ENCODE measurements at places on chromosomes 7 and 10.
A peak's percentile ranks its signal among the peaks of the same experiment; 100 is the strongest.

GRCh38 chr10:46520941-46521340, 35.5 kb downstream of the GPRIN2 start:
- DNase-seq, result peak; percentile 17

- peak; percentile 48 for DNase-seq
Measured at GRCh38 chr10:101780818-101781654, 2.2 kb downstream of the NPM3 start.

GRCh38 chr10:100065084-100065660, 16.5 kb downstream of the CPN1 start:
- no peak for DNase-seq

GRCh38 chr10:78706726-78707540, 361.8 kb upstream of the ZMIZ1 start:
- DNase-seq, result no peak

- no peak for DNase-seq
Measured at GRCh38 chr10:25954851-25955250, 20.8 kb downstream of the MYO3A start.

GRCh38 chr7:146554556-146554955, 438.0 kb downstream of the CNTNAP2 start:
- no peak for DNase-seq

DNA sequence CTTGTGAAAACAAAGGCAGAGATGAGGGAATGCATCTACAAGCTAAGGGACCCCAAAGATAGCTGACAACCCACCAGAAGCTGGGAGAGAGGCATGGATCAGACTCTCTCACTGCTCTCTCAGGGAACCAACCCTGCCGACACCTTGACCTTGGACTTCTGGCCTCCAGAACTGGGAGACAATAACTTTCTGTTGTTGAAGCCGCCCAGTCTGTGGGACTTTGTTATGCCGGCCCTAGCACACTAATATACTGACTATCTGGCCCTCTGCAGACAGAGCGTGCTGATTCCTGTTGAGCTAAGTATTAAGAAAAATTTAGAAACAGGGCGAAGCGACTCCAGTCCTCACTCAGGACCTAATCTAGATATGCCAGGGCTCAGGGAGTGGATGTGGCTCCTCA, 144.3 kb upstream of the TCF7L2 start:
- no peak for DNase-seq

DNA sequence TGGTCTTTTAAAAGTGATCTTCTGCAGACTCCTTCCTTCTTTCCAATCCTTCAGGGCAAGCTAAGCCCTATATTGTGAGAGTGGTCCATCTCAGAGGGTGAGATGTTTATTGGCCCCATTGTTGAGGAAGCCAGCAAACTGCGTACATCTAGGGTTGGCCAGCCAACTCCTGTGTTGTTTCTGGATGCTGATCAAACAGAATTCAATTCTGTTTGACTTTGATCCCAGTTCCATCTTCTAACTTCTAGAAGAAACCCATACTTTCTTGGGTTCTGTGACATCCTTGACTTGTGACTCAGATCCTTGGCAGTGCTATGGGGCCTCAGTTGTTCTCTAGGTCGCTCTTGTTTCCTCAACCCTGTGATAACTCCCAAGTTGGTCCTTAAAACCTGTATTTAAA, 116.2 kb downstream of the LSMEM1 start:
- no peak for DNase-seq

DNA sequence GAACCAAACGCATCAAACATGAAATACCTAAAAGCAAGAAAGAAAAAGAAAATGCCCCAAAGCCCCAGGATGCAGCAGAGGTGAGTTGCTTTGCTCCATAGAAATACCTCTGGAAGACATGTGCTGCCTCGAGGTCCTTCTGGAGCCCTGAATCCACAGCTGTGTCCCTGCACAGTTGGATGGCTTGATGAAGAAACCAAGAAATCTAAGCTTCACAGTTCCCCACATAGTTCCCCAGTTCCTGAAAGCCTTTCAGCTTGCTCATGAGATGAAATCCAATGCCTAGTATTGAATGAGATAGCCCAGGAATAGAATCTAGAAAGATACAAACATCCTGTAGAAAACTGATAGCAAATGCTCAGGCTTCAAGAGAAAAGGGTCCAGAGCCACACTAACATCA, 182.8 kb downstream of the RTKN2 start:
- DNase-seq, result no peak

DNA sequence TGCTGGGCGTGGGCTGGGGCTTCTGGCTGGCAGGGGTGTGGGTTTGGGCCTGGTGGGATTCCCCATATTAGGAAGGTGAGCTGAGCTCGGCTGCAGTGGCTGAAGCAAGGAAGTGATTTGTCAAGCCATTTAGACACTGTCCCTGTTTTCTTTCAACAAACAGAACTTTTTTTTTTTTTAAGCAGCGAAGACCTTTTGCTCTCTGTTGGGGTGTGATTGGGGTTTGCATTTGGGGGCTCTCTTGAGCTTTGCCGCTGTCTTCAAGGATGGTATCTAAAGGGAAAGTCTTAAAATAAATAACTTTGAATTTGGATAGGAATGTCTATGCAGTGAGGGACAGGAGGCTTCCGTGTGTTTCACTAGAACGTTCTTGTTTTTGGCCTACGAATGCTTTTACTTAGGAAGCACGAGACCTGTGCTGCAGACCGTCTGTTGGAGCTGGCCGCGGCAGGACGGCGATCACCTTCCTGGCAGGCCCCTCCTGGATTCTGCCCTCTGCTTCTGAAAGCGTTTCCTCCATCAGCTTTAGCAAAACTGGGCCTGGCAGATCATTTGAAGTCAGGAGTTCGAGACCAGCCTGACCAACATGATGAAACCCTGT, 43.9 kb downstream of the FOXK1 start:
- no peak for DNase-seq

- no peak for DNase-seq
Measured at GRCh38 chr10:110756876-110757275, 112.7 kb downstream of the RBM20 start.

GRCh38 chr7:150434240-150434639, 16.2 kb upstream of the GIMAP8 start:
- no peak for DNase-seq

GRCh38 chr7:155862123-155862892, 50.0 kb upstream of the SHH start:
- DNase-seq, result no peak

GRCh38 chr7:46174196-46174580, 253.1 kb upstream of the IGFBP3 start:
- no peak for DNase-seq

DNA sequence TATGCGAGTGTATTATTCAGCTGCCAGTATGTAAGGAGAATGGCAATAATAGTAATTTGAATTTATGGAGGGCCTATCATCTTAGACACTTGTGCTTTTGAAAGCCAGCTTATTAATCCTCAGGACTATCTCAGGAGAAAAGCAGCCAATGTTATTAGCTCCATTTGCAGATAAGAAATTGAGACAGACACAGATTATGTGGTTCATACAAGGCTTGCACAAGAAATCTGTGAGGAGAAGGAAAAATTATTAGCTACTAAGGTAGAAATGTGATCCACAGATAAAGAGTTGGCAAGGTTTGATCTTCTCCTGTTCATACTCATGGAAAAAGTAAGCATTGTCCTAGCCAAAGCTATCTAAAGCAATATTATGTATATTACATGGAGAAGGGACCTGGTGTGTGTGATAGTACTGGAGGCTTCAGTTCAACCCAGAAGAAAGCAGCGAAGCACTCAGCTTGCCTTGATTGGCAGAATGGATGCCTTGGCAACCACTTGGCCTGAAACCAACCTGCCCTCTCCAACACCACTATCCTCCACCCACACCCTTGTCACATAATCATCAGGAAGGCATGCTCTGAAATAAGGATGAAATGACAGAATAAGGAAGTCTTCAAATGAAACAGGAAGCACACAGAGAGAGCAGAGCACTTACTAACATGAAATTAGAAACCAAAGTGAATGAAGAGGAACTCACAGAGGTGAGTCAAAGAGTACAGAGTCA, 18.0 kb downstream of the MACC1 start:
- DNase-seq, result peak; percentile 28

DNA sequence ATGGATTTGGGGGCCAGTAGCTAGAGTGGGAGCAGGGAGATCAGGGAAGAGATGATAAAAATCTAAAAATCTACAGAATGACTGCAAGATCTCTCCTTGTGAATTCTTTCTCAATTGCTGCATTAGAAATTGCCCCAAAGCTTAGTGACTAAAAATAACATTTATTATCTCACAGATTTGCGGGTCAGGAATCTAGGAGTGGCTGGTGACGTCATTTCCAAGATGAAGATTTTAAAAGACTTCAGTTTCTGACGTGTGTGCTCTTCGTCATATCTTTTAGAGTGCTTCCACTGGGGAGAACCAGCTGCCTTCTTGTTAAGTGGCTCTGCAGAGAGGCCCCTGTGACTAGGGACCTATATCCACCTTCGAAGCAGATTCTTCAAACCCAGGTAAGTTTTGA, 112.6 kb downstream of the DGKI start:
- no peak for DNase-seq

- DNase-seq, result no peak
Measured at GRCh38 chr7:2231992-2232765, 566 bp downstream of the MAD1L1 start.

DNA sequence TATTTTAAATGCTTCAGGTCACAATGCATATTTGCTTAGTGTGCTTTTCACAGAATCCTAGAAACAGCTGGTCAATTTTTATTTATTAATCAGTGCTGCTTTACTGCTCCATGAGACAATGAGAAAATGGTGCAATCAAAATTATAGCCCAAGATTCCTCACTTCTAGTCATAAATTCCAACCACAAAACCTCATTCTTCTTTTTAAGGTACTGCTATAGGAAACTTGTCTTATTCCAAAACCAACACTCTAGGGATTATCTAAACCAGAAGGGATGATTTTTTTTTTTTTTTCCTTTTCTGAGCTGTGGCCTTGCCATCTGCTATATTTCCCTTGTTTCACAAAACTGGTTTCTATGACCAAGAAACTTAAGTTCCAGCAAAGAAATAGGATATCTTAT, 64.0 kb upstream of the SEMA3A start:
- no peak for DNase-seq

- no peak for DNase-seq
Measured at GRCh38 chr10:63562391-63562790, 41.2 kb downstream of the REEP3 start.

- DNase-seq, result no peak
Measured at GRCh38 chr7:148726385-148726784, 27.7 kb downstream of the CUL1 start.

DNA sequence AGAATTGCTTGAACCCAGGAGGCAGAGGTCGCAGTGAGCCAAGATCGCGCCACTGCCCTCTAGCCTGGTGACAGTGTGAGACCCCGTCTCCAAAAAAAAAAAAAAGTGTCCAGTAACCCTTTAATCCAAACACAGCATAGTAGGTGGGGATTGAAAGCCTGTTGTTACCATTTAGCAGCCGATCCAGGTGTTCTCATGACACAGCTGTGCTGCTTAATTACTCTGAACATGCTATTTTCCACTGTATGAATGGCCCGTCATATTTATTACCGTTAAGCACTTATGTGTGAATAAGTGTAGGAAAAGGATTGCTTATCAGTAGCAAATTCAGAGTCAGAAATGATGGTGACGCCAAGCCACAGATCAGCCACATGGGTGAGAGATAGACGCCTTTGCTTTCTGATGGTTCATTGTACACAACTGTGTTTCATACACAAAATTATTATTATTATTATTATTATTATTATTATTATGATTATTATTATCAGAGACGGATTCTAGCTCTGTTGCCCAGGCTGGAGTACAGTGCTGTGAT, 11.6 kb upstream of the ORAI2 start:
- DNase-seq, result no peak

DNA sequence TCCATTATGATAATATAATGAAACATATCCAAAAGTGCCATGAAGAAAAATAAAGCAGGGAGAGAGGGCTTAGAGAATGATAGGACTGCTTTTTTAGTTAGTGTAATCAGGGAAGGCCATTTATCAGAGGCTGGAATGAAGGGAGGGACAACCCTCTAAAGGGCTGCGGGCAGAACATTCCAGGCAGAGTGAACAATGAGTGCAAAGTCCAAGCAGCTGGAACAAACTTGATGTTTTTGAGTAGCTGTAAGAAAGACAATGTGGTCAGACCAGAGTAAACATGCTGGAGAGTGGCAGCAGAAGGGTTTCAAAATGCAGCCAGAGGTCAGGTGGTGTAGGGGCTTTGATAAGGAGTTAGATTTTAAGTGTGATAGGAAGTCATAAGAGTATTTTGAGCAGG, 65.6 kb upstream of the CCDC6 start:
- no peak for DNase-seq

DNA sequence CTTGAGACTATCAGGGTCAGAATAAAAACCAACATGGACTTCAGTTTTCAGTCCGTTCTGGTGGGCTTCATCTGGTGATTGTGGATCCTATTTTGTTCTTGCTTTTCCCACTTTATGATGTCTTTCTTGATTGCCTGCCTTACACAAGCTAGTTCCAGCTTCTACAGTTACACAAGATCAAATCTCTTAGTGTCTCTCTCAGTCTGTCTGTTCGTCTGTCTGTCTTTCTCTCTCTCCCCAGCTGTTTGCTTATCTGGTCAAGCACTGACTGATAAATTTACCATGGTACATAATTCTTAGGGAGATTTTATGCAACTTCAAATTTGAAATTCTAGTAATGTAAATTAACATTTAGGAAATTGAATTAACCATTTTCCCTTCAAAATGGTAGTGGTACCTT, 35.8 kb downstream of the TAX1BP1 start:
- DNase-seq, result no peak

DNA sequence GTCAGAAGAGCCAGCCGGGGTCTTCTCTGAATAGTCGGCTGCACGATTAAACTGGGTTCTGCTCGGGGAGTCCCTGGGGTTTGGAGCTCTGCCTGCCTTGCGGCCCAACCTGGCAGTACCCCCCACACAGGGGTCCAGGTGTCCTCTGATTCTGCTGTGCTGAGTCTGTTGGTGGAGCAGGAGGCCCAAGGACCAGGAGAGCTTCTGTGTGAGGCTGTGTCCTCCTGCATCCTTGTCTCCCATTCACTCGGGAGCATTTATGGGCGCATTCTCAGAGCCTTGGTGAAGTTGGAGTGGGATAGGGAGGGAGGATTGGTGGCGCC, 14.2 kb downstream of the INPP5A start:
- no peak for DNase-seq

GRCh38 chr10:33150889-33151288, 183.6 kb downstream of the NRP1 start:
- DNase-seq, result no peak

- no peak for DNase-seq
Measured at GRCh38 chr7:84107259-84107658, 87.3 kb downstream of the SEMA3A start.

GRCh38 chr7:85483177-85483576, 296.3 kb upstream of the SEMA3D start:
- DNase-seq, result no peak

GRCh38 chr7:128206747-128207500, 34.2 kb upstream of the LEP start:
- no peak for DNase-seq

- DNase-seq, result no peak
Measured at GRCh38 chr10:28981007-28981406, 303.7 kb downstream of the BAMBI start.

- DNase-seq, result no peak
Measured at GRCh38 chr7:98456866-98457265, 56.0 kb upstream of the BAIAP2L1 start.

DNA sequence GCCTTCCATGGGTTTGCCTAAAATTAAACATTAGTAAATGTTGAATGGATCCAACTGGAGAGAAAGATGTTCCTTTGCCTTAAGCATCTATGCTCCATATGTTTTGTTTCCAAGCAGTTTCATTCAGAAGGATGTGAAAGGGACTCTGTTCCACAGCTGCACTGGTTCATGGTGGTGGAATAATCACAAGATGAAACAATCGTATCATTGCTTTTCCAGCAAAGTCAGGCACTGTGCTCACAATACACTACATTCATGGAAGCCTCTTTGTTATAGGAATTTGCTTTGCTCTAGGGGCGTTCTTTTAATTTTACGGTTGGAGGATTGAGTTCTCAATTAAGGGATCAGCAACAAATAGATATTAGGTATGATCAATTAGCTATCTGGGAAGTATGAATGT, 33.8 kb downstream of the RAMP3 start:
- DNase-seq, result no peak
